ENCODE measurements at places on chromosomes 7 and 10.

DNA sequence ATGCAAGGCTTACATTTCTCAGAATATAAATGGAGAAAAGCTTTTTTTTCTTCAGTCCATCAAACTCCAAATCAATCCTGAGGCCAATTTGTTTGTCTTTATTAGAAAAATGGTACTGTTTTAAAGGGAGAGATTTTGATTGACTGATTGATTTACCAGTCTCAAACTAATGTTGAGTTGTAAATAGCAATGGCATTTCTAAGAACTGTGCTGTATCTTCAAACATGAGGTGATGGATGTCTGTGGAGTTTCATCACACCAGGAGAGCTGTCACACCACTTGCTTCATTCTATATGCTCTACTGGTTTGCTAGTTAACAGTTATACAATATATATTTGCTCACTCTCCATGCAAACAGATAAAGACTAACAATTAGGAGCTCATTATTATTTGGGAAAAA is 39.0 kb upstream of the LRRTM3 start:
- DNase-seq = no peak

DNA sequence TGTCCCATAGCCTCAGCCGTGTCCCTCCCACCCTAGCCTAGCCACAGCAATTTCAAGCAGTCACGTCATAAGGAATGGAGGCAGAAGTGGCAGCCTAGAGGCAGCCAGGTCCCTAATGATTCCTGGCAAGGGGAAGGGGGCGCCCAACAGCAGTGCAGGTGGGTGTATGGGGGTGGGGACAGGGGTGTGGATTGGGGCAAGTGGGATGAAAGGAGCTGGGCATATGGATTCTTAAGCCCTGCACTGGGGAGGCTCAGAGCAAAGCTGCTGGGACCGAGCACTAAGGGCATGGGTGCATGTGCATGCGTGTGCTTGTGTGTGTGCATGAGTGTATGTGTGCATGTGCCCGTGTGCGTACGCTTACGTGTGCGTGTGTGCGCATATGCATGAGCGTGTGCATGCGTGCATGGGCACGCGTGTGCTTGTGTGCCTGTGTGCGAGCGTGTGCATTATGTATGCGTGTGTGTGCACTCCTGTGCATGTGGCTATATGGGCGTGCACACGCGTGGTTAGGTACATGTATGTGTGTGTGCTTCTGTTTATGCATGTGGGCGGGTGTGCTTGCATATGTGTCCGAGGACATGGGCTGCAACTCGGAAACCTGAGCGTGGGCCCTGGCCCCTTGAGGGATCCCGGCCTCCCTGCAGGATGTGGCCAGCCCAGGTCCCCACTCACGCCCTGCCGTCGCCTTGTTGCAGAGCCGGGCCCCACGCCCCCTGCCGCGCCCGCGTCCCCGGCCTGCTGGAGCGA is 34.1 kb downstream of the SH2B2 start:
- DNase-seq = no peak

GRCh38 chr7:77619314-77619713 is 76.9 kb upstream of the RSBN1L start:
- no peak for DNase-seq

- DNase-seq = no peak
Measured at GRCh38 chr10:69312528-69312927, 34.2 kb downstream of the HK1 start.

- no peak for DNase-seq
Measured at GRCh38 chr7:90768301-90768700, 172.2 kb downstream of the CDK14 start.

DNA sequence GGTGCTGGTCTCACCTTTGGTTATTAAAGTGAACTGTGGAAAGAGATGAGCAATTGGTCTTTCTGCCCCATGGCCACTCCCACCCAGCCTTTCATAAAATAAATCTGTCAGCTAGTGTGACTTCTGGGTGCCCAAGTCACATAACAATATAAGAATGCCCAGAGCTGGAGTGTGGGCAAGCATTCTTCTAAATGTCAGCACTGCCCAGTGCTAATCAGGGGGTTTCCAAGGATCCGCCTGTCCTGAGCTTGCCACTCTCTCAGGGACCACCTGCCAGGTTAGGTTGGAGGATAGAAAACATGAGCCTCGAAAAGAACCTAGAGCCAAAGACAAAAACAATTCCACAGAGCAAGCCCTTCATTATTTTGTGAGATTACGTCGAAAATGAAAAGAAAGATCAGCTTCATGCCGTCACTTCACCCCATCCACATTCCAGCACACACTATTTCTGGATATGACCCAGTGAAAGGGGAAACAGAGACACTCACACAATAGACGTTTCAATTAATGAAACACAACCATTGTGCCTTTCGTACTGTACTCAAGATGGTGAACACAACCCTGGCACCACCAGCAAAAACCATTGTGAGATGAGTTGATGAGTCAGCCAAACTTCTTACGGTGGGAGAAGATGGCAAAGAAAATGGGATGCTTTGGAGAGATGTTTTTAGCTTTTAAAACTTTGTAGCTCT is 30.8 kb downstream of the SCRN1 start:
- DNase-seq = no peak

DNA sequence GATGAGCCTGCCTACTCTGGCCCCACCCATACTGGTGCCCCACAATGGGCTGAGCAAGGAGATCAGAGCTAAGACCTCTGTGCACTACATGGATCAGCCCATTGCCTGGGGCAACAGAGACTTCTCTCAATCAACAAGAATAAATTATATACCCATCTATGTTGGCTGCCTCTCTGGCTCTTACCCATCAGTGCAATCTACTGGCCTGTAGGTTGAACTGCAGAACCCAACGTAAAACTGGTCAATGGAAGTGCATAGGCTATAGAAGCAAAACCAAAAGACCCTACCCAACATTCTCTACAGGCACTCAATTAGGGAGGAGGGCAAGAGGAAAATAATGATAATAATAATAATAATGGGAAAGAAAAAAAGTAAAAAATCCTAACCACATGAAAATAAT is 574.3 kb downstream of the MAGI2 start:
- no peak for DNase-seq

All from stimulated activated CD8-positive, alpha-beta memory T cell treated with anti-CD3 and anti-CD28 coated beads, Interleukin-4, amount 100 ng/mL, for 1 hour (primary cell).